ENCODE measurements at places on chromosomes 13 and 19.

- no peak for DNase-seq
These were observed 1.6 kb downstream of the JAK3 start for GRCh38 chr19:17846146-17846545.

DNA sequence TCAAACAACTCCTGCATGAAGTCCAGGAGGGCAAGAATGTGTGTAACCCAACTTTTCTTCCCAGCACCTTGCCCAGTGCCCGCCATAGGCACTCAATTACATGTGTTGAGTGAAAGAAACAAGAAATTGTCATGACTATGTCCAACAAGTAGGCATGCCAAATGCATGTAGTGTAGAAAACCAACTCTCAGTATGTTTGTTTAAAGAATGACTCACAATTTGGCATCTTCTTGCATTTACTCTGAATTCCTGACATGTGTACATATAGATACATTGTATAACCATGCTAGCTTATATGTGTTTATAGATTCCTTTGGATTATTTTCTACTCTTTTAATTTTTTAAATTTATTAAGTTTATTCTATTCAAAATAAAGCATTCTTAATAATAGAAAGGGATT, 305.0 kb downstream of the EFNB2 start:
- DNase-seq, result no peak

- no peak for DNase-seq
These were observed 15.5 kb downstream of the APLP1 start for GRCh38 chr19:35883882-35884281.

- no peak for DNase-seq
These were observed 79.7 kb downstream of the PEG3 start for GRCh38 chr19:56760842-56761241.

GRCh38 chr19:6188811-6189210, 53.3 kb downstream of the ACSBG2 start:
- no peak for DNase-seq

GRCh38 chr13:80214050-80214449, 126.9 kb downstream of the SPRY2 start:
- DNase-seq, result no peak

DNA sequence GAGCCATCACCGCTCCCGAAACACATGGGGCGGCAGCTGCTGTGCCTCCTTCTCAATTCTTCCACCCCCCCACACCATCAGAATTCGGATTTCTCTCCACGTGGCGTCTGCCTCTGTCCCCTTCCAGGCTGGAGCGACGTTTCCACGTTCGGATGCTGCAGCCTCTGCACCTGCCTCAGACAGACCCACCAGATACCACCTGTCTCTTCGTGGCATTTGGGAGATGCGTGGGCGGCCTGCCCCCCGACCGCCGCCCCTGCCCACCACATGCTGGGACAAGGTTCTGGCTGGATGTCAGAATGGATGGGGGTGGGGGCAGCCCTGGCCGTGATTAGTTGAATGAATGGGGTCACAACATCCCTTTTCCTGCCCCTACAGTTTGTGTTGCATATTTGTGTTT, 90.0 kb downstream of the SLC7A1 start:
- DNase-seq, result no peak

DNA sequence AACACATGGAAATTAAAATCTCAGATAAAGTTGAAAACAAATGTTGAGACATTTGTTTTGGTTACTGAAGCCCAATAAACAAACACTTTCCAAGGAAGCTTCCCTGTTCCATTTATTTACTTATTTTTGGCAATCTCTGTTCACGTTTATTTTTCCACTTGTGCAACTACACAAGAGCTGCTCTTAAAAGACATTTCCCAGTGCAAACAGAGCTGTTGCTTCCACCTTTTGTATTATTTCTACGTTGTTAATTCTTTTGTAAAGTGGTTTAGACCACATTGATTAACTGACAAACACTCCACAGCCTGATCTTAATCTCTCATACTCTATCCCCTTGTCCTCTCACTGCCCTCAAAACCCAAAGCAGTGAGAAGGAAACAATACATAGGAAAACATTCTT, 757.6 kb downstream of the LIG4 start:
- DNase-seq, result no peak

DNA sequence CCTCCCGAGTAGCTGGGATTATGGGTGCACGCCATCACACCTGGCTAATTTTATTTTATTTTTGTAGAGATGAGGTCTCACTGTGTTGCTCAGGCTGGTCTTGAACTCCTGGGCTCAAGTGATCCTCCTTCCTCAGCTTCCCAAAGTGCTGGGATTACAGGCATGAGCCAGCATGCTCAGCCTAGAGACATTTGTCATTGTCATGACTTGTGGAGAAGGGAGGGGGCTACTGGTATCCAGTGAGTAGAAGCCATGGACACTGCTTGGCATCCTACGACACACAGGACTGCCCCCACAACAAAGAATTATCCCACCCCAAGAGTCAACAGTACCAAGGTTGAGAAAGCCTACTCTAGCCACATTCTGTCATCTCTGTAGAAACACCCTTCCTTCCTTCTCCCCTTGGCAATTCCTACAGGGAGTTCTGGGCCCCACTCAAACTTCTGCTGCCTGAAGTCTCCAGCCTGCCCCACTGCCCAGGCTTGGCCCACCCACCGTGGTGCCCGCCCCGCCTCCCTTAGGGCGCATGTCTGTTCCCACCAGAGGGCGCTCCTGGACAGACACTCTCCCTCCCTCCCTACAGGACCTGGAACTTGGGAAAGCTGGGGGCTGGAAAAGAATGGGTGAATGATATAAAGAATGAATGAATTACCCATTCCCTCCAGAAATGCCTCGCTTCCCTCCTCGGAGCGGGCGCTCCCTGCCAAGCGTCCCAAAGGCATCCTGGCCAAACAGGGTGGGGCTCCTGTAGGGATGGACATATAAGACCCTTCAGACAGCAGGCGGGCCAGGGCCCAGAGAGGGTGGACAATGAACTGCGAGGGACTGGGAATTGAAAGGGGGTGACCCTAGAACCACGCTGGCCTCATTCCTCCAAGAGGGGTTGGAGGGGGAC, 5.5 kb upstream of the EMP3 start:
- DNase-seq, result peak; percentile 15

DNA sequence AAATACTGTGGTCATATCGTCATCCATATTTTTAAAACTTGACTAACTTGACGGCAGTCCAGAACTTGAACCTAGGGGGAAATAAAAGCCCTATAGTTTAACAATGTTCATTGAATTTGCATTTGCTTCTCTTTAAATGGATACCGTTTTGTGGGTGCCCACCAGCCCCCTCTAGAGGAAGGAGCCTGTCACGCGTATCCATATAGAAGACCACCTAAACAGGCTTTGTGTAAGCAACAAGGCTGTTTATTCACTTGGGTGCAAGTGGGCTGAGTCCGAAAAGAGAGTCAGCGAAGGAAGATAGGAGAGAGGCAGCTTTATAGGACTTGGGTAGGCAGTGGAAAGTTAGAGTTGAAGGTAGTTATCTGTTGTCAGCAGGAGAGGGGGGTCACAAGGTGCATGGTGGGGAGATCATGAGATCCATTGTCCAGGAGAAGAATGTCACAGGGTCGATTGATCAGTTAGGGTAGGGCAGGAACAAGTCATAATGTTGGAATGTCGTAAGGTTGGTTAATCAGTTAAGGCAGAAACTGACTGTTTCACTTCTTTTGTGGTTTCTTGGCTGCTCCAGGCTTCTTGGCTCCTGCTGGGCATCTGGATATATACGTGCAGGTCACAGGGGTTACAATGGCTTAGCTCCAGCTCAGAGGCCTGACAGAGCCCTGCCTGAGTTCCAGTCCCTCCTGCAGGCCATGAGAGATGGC, 42.5 kb upstream of the ANKRD10 start:
- no peak for DNase-seq

GRCh38 chr19:18610245-18610555, 2.5 kb upstream of the TMEM59L start:
- DNase-seq, result no peak

- DNase-seq, result no peak
These were observed 7.2 kb upstream of the TUBB4A start for GRCh38 chr19:6509118-6509971.

DNA sequence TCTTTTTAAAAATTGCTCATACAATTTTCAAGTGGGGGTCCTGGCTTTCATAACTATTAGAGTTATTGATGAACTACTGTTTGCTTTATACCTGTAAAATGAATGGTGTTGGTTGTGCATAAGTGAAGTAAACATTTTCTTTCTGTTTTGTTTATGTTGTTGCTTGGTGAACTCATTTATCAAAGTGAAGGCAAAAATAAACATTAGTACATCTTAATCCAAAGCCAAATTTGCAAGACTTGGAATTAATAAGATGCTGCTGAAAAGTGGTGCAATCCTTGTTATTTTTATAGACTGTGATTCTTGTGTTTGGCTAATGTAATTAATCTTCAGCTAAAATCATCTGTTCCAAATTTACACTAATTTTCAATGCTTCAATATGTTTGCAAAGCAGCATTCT, 24.4 kb upstream of the DCT start:
- DNase-seq, result no peak

DNA sequence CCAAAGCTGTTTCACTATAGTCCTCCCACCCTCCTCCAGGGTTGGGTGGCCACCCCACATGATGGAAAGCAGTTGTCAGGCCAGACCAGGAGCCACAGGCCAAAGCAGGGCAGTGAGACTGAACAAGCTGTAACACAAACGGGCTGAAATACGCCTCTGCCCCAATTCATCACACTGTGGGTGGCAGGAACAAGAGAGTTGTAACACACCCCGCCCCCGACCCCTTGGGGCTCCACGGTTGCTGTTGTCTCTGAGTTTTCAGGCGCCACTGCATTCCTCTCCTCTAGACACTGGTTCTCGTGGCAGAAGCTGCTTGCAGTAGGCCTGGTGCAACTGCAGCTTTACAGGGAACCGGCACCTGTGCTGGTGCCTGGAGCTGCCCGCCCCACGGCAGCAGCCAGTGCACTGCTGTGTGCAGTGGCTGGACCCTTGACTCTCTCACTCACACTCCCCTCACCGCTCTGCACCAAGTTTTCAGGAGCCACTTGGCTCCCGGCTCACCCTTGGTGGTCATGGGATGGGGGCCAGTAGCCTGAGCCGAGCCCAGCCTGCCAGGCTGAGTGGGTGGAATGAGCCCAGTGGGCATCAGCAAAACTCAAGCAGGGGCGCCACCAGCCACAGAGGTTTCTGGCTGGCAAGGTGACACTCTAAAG, 1314.5 kb upstream of the MIR17HG start:
- DNase-seq, result no peak

- DNase-seq, result no peak
These were observed 8.1 kb downstream of the ATG4D start for GRCh38 chr19:10551698-10552301.

DNA sequence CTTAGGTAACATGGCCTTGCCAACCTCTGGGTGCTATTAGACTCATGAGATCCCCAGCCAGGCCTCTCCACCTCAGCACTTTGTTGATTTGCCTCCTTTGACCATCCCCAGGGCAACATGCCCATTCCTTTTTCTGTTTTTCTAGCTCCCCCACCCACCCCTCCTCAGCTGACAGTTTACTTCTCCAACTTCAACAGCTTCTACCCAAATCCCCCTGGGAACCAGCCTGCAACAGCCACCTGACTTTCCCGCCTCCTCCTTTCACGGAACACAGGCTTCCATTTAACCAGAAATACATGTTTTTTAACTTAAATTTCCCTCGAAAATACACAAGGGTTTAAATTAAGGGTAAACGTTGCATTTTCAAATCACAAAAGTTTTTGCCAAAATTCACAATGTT, 117.3 kb downstream of the DLEU7 start:
- no peak for DNase-seq

GRCh38 chr13:105410602-105411001, 1124.9 kb downstream of the EFNB2 start:
- no peak for DNase-seq

GRCh38 chr13:100521851-100522617, 66.6 kb downstream of the GGACT start:
- no peak for DNase-seq

- no peak for DNase-seq
These were observed 56.8 kb upstream of the GTF3A start for GRCh38 chr13:27367570-27367969.

GRCh38 chr13:45695198-45695730, 6.9 kb upstream of the CBY2 start:
- no peak for DNase-seq

DNA sequence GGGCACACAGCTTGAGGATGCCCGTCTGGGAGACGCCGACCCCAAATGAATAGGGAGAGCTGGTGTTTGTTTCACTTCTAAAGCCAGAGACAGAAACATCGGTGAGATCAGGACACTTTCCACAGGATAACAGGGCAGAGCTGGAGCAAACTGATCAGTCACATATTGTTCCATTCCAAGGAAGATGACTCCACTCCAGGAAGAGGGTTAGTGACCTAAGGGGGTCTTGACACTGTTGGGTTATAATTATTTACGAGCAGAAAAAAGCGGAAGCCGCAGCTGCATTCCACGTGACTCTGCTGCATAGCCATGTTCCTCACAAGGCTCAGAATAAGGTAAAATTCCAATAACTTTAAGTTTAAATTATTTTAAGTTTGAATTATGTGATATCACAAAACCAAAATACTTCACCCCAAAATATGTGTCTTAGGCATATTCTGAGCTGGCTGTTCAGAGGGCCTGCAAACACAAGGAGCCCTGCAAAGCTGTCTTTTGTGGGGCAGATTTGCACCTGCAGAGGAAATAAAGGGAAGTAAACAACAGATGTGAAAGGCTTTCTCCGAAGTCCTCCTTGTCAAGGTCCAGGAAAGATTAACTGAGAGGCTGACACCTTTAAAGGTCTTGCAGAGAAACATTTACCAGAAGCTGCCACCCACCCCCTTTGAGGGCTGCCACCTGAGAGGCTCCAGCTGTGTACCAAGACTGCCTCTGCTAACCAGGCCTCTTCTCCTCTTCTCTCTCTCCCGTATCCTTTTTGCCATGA, 819.2 kb downstream of the UQCRFS1 start:
- DNase-seq, result no peak

GRCh38 chr13:30421093-30422053, 920 bp upstream of the UBE2L5 start:
- DNase-seq, result peak; percentile 18

GRCh38 chr13:31476266-31476665, 263.1 kb upstream of the RXFP2 start:
- DNase-seq, result no peak

- DNase-seq, result no peak
These were observed 1471.7 kb upstream of the PRR20A start for GRCh38 chr13:55669051-55669450.

- DNase-seq, result no peak
These were observed 208.9 kb upstream of the SOX1 start for GRCh38 chr13:111857846-111858560.

GRCh38 chr13:111909501-111909900, 157.4 kb upstream of the SOX1 start:
- DNase-seq, result no peak

DNA sequence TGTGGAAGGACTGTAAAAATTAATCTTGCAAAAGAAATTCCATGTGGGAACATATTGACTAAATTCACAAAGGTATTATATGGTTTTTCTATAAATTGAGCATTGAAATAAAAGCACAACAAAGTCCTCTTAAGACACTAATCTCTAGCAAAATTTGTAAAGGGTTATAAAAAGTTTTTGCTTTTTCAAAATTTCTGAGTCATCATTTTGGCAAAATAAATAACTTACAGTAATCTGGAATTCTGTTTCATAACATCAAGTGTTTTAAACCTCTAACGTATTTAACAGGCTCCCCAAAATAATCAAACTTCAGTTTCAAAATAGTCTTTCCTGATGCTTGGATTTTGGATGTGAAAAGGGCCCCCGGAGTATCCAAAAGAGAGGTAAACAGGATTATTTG, 26.0 kb downstream of the MED4 start:
- DNase-seq, result no peak

All from GOT3 (cell line).